ENCODE measurements at places on chromosomes 1 and 21.

DNA sequence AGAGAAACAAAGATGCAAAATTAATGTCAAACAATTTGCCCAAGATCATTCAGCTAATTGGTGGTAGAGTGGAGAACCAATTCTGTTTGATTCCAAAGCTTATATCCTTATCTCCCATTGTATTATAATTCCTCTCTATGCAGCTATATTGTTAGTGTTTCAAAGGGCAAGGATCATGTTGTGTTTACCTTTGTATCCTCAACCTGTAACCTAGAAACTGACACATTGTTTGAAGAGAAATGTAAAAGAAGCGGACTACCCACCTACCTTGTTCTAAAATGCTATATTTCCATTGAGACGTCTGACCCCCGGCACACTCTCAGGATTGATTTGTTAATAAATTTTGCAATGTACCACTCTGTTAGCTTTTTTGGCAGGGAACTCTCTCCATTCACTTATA lies 9.3 kb downstream of the RAVER2 start:
- no peak for DNase-seq
- no peaks in the 10 kb centered on the region for H3K36me3 ChIP-seq
- H3K4me3 ChIP-seq, result no peak overlapping the region
- H3K27ac ChIP-seq, result no peak overlapping the region

DNA sequence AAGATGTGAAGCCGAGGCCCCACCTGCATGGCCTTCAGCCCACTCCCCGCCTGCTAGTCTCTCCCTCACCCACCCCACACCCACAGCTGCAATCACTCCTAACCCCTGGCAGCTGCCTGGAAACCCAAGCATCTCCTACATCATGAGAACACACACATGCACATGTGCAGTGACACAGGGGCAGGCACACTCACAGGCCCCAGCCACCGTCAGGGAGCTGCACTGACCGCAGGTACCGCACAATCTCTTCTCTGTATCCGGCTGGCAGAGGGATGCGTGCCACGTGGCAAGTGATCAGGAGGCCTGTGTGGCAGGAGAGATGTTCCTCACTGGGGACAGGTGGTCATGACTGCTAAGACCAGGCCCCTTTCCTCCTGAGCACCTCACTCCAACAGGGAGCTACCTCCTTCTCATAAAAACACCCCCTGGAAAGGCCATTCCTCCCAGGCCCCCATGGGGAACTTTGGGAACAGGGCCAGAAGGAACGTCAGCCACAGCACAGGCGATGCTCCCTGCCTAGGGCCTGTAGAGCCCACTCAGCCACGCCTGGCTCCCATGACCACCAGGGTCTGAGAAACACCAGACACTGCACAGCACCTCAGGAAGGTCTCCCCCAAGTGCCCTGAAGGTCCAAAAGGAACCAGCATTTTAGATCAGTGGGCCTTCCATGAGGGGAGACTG lies 6.0 kb downstream of the LSS start:
- no peak overlapping the region for H3K4me3 ChIP-seq
- no peak overlapping the region for H3K27ac ChIP-seq
- H3K27me3 ChIP-seq, result no peaks in the 10 kb centered on the region
- H3K36me3 ChIP-seq, result peaks cover 19% of the 10 kb centered on the region
- peaks cover 30% of the 10 kb centered on the region for H3K4me1 ChIP-seq

GRCh38 chr1:168084396-168085231 lies 52.1 kb downstream of the GPR161 start:
- no peaks in the 10 kb centered on the region for H3K27me3 ChIP-seq
- no peak for DNase-seq
- peaks cover 2% of the 10 kb centered on the region for H3K36me3 ChIP-seq
- peak overlapping the region; percentile 65 for H3K4me3 ChIP-seq
- H3K27ac ChIP-seq, result peak overlapping the region; percentile 77
- peaks cover 18% of the 10 kb centered on the region for H3K4me1 ChIP-seq

DNA sequence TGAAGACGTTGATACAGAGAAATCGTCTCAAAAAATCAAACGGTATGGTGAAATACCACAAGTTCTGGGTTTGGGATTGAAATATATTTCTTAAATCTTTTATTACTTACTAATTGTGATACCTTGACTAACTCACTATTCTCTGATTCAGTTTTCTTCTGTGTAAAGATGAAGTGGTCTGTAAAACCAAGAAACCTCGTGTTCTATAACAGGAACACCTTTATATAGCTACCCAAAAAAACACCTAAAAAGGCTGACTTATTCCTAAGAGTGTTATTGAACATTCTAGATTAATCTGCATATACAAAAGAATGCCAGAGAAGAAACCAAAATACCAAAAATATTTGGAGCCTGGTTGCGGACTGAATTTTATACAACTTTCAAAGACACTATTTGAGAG lies 721 bp downstream of the LRRIQ3 start:
- DNase-seq, result no peak
- H3K27ac ChIP-seq, result peak overlapping the region; percentile 48
- no peaks in the 10 kb centered on the region for H3K36me3 ChIP-seq
- H3K27me3 ChIP-seq, result no peaks in the 10 kb centered on the region
- H3K4me3 ChIP-seq, result peak overlapping the region; percentile 83
